ENCODE measurements at places on chromosomes 7 and 10.

- no peak for DNase-seq
Observed at GRCh38 chr7:149097088-149097487, 6.6 kb upstream of the ZNF786 start.

DNA sequence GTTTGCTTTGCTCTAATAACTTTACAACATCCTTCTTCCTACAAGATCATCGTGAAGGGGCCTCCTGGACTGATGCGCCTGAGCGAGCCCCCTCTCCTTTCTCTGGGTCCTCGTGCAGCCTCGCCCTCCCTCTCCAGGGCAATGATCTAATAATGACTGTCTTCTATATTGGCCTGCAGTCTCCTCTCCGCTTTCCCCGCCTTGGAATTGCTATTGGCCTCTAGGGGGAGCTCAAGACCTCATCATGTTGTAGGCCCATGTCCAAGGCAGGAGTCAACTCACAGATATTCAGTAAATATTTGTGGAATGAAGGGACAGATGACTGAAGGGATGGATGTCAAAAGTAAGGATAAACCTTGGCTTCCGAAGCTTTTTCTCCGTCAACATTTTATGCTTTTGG, 1180.3 kb downstream of the TYW1 start:
- peak; percentile 54 for DNase-seq

DNA sequence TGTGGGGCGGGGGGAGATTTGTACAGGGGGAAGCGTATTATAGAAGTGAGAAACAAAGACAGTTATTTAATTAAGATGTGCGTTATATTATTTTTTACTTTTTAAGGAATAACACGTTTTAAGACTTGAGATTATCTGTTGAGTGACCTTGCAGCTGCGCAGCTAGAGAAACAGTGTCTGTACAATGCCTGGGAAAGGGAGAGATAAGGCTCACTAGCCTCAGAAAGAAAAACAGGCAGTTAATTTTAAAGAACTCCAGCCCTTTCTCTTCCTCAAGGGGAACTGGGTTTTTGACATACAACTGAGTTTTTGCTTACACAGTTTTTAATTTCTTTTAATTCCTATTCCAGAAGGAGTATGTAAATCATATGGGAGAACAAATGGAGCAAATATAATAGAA, 50.7 kb downstream of the LMBR1 start:
- no peak for DNase-seq

DNA sequence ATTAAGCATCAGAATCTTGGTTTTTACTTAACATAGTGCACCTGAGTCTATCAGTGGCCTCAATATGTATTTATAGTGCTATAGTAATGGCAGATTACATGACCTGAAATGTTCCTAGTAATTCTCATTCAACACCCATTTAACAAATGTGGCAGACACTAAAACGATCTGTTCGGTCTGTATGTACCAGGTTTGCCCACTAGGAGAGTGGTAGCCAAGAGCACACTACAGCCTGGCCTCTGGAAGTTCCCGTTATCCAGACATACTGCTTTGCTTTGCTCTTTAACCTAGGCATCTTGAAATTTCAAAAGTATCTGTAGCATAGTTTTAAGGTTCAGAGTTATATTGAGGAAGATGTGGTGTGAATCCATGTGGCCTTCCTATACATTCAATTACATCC, 395.7 kb upstream of the NRG3 start:
- no peak for DNase-seq

- DNase-seq = no peak
Observed at GRCh38 chr10:78706256-78706655, 362.5 kb upstream of the ZMIZ1 start.

DNA sequence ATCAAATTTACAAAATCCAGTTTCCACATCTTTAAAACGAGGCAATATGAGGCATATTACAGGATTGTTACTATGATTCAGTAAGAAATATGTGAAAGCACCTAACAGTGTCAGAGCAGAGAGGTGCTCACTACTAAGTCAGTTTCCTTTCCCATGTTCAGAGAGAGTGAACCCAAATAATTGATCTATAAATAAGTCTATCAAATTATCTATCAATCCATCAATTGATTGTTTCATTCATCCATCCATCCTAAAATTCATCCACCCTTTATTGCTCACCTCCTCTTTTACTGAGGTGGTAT, 340.8 kb downstream of the SUGCT start:
- no peak for DNase-seq

- no peak for DNase-seq
Observed at GRCh38 chr10:112631501-112632400, 184.7 kb downstream of the VTI1A start.

DNA sequence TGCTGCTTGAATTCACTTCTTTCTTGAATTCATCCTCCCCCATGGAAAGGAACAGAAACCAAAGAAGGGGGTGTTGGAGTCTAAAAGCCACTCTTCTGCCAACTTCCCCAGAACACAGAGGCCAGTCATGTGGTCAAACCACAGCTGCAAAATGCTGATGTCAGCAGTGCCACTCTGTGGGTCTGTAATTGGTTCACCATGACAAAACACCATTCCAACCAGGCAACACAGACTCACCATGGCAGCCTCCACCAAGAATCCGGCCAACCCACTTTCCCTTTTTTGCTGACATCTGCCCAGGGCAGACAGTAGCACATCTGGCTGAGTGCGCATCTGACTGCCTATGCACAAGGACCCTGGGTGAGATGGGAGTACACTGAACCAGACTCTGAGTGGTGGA, 16.8 kb downstream of the OSBPL3 start:
- no peak for DNase-seq

DNA sequence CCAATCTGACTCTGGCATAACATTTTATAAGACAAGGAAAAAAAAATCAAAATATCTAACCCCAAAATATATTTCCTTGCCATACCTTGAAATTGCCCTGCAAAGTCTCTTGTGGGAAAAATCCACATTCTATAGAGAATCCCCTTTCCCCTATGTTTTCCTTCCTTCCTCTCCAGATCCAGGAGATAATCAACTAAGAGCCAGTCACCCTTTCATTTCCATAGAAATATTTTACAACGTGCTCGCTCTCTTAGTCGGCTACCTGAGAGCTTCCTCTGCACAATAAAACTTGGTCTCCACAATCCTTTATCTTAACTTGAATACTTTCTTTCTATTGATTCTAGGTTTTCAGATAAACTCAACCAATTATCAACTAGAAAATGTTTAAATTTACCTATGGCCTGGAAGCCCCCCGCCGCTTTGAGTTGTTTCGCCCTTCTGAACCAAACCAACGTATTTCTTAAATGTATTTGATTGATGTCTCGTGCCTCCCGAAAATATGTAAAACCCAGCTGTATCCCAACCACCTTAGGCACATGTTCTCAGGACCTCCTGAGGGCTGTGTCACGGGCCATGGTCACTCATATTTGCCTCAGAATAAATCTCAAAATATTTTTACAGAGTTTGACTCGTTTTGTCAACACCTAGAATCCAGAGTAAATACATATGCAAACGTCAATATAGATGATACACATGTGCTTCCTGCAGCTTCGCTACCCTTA, 869 bp downstream of the PSAP start:
- DNase-seq = no peak

GRCh38 chr10:70592746-70593512, 9.6 kb downstream of the PRF1 start:
- DNase-seq = no peak
